ENCODE measurements at places on chromosomes 7 and 10.

- DNase-seq: no peak
Observed at GRCh38 chr7:55250313-55250712, 114.8 kb upstream of the LANCL2 start.

GRCh38 chr7:33237036-33237435 is 107.7 kb downstream of the BBS9 start:
- DNase-seq: no peak

DNA sequence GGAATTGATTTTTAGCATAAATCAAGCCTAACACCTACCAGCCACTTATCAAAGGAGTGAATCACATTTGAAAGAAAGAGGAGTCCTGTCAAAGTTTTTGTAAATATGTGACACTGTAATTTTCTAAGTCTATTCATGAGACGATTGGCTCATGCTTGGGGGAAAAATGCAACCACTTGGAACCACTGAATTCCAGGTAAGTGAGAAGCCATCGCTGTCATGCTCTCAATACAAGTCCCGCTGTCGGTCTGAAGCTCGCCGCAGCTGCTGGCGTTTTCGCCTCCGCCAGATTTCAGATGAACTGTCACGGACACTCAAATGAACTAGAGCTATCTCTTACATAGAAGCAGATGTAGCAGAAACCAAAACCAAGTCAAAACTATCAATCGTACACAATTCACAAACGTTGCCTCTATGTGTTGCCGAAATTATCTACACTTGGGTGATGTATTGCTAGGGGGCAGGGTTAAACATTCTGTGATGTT is 279.8 kb upstream of the FZD8 start:
- no peak for DNase-seq

DNA sequence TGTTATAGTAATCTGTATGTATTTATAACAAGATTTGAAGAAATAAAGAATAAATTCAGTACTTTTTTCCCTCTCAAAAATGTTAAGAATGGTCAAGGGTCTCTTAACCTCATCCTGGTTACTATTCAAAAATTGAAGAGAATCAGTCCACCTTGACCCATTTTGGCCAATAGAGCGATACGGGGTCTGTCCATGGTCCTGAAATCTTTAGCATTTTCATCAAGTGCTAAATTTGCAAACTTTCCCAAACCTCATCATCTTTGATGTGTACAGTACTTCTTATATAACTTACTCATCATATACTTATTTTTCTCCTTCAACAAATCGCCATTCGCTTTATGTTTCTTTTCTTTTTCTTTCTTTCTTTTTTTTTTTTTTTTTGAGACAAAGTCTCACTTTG is 23.6 kb downstream of the TMEM178B start:
- no peak for DNase-seq

GRCh38 chr10:101222683-101223273 is 6.5 kb downstream of the LBX1 start:
- no peak for DNase-seq

DNA sequence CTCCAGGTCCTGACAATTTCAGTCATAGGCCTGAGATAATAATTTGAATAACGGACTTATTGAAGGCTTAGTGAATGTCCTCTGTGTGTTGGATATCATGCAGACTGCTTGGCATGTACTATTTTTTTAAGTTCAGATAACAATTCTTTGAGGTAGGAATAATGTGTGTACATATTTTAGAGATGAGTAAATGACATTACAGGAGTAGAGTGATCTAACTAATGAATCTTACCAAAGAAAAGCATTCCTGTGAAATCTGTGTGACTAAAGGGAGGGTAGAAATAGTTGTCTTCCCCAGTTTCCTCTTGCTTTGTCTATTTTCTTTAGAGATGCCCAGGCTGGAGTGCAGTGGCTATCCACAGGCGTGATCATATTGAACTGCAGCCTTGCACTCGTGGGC is 391.8 kb upstream of the ETV1 start:
- DNase-seq: no peak

DNA sequence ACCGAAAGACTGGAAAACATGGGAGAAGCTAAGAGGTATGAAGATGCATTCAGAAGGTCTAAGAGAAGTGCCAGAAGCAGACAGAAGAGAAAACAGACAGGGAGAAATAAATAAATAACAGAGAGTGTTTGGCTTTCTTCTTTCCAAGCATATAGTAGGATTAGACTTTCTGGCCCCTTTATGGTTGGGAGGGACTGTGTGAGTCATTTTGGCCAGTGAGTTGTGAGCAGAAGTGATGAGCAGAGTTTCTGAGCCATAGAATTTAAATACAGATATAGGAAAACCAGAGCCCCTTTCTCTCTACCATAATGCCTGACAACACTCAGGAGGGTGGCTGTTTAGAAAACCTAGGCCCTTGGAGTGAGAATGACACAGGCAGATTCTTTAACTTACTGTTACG is 171.0 kb downstream of the PPP1R17 start:
- no peak for DNase-seq

GRCh38 chr7:11858622-11859302 is 26.8 kb upstream of the THSD7A start:
- DNase-seq: no peak

GRCh38 chr10:118968060-118968459 is 61.5 kb upstream of the NANOS1 start:
- no peak for DNase-seq

DNA sequence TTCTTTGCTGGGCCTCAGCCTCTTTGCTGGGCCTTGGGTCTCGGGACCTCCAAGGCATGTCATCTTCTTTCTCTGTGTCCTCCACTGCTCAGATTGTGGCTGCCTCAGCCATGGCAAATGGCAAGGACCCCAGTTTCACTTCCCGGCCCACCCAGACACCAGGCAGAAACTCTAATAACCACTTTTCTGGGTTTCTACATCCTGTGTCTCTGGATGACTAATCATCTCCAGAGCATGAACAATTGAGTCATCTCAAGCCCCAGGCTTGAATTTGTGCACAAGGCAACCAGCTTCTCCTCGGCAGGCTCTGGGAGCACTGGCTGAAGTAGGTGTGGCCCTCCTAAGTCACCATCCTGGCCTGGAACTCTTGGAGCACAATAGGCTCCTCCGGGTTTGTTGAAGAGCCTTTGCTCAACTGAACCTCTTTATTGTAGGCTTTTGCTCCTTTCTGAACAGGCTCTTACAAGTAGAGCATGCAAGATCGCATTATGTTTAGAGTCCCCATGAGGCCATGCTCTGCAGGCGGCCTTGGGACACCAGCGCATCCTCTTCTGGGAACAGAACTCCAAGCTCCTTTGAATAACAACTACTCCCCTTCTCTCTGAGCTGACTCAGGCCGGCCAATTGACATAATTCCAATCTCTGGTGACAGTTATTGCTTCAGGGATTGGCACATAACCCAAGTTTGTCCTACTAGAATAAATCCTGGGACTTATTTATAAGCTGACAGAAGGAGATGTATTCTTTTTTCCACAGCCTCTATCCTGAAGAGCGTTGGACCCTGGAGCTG is 218.1 kb downstream of the WDR11 start:
- no peak for DNase-seq

DNA sequence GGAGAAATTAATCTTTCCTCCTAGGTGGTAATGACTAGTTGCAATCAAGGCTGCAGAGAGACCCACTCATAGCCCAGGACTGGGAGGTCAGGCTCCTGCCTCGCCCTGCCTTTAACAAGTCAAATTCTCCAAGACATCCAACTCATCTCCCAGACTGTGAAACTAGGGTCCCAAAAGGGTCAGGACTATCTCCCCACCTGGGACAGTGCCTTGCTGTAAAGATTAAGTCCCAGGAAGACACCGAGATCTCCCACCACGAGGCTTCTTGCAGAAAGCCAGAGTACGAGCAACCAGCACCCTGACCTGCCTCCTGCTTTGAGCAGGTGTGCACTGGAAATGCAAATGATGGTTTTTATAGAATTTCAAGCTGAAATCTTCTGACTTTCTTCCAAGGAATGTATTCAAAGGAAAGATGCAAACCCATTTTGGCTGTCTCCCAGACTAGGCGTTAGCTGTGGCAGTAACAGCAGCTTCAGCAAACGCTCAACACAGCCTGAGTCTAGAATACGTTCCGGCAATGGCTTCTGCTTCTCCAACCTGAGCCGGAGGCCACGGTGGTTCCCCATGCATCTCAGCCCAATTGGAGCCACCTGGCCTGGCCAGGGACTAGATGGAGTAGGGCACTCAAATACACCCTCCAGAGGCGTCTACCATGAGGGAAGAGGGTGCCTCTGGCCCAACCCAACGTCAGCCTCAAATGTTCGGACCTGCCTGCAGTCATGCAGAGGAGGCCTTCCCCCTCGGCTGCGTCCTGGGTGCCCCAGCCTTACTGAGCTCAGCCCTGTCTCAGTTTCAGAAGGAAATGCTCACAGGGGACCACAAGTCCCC is 170.4 kb downstream of the PRKAG2 start:
- DNase-seq: no peak

DNA sequence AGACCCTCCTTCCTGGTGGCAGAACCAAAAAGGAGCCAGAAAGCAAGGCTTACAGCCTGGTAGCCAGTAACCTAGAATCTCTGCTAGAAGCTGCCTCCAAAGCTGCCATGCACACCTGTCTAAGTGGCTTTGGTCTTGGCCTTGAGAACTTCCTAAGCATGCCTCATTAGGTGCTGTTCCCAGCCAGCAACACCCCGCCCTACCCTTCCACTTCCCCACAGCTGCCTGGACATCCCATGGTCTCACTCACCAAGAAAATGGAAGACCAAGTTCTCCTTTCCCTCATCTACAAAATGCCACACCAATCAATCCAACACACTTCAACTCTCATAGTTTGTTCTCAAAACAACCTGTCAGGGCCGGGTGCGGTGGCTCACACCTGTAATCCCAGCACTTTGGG is 4.2 kb downstream of the PSAP start:
- no peak for DNase-seq

- DNase-seq: no peak
Observed at GRCh38 chr7:5419539-5420066, 4.0 kb downstream of the TNRC18 start.

DNA sequence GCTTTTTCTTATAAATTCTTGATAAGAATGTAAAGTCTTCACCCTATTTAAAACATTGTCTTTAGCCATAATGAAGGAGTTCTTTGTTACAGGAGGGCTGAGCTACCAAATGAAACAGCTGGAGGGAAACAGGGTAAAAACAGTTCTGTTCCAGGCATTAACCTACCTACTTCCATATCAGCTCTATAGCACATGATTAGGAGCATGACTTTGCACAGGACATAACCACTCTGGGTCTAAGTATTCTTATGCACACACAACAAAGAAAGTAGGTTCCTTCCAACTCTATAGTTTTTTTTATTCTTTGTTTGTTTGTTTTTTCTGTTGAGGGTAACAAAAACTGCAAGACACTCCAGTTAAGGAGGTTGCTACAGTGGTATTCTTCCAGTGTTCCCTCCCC is 52.7 kb downstream of the SCIN start:
- no peak for DNase-seq

- no peak for DNase-seq
Observed at GRCh38 chr7:126411821-126412383, 840.8 kb downstream of the GRM8 start.

GRCh38 chr7:133584956-133585668 is 332.2 kb downstream of the EXOC4 start:
- no peak for DNase-seq

- no peak for DNase-seq
Observed at GRCh38 chr7:85215098-85215497, 28.2 kb upstream of the SEMA3D start.

DNA sequence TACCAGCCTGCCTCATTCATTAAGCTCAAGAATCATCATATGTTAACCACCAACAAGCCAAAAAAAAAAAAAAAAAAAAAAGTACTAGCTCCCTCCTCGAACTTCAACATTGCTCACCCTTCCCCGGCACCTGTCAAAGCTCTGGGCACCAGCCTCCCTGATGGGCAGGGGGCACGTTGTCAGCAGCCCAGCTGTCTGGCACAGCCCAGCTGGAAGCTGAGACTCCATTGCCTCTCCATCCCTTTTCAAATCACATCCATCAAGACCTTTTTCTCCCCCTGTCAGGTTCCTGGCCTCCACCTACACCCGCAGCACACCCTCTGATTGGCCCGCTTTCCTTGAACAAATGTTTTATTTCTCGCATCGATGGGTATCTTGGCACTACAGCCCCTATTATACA is 913.3 kb upstream of the AUTS2 start:
- DNase-seq: no peak

GRCh38 chr10:78473006-78473405 is 439.3 kb downstream of the RPS24 start:
- no peak for DNase-seq

- DNase-seq: no peak
Observed at GRCh38 chr7:81608748-81609382, 161.0 kb downstream of the HGF start.

GRCh38 chr7:151139071-151139790 is 28.3 kb downstream of the GBX1 start:
- DNase-seq: no peak

GRCh38 chr10:123394382-123394781 is 240.2 kb downstream of the BUB3 start:
- DNase-seq: no peak

GRCh38 chr10:111498560-111498959 is 421.7 kb downstream of the ADRA2A start:
- DNase-seq: no peak

- peak; percentile 55 for DNase-seq
Observed at GRCh38 chr7:155644971-155645509, 579 bp downstream of the RBM33 start.

DNA sequence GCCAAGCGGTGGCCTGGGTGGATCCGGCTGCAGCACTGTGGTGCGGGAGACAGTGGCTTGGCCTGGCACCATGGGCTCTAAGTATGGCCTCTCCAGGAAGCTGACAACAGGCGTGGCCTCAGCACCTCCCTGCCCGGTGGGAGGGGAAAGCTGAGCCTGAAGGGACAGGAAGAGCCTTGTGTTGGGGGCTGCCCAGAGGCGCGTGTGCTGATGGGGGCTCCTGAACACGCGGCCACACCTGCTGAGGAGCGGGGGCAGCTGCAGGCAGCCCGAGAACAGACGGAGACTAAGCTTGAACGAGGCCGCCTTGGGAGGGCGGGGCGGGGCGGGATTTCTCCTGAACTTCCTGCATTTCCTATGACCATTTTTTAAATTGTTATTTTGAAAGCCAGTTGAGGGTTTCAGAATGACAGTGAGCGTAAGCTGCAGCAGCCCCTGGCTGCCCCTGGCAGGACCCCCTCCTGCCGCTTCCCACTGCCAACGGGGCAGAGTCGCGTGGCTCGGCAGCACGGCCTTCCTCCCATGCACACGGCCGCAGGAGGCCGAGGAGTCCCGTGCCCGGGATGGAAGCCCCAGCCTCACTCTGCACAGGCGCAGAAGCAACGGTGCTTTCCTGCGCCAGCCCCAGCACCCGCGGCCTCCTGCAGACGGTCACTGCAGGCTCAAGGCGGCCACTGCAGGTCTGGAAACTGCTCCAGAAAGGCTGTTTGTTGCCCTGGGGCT is 43.2 kb downstream of the DPYSL4 start:
- DNase-seq: peak; percentile 16

Data from activated naive CD4-positive, alpha-beta T cell (primary cell).